ENCODE measurements at places on chromosomes 2 and 18.

- no peak for DNase-seq
These were observed 4.1 kb upstream of the CYS1 start for GRCh38 chr2:10084223-10084865.

GRCh38 chr2:11748018-11748860, 1.8 kb downstream of the LPIN1 start:
- no peak for DNase-seq

DNA sequence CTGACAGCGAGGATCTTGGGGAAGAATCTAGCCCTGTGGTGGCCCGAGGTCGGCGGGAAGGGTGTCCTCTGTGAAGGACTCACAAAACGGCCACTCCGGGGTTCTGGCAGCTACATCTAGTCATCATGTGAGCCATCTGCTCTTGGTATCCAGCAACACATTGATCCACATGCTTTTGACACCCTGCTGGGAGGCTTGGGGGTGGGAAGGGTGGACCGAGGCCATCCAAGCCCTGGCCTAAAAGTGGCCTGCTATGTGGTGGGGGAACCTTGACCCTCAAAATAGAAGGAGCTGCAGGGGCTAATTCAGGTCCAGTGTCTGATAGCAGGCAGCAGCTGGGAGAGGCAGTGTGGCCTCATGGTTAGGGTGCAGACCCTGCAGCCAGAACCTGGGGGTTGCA, 145.7 kb downstream of the CELF4 start:
- no peak for DNase-seq

- no peak for DNase-seq
These were observed 123.2 kb downstream of the EPHA4 start for GRCh38 chr2:221448844-221449390.

DNA sequence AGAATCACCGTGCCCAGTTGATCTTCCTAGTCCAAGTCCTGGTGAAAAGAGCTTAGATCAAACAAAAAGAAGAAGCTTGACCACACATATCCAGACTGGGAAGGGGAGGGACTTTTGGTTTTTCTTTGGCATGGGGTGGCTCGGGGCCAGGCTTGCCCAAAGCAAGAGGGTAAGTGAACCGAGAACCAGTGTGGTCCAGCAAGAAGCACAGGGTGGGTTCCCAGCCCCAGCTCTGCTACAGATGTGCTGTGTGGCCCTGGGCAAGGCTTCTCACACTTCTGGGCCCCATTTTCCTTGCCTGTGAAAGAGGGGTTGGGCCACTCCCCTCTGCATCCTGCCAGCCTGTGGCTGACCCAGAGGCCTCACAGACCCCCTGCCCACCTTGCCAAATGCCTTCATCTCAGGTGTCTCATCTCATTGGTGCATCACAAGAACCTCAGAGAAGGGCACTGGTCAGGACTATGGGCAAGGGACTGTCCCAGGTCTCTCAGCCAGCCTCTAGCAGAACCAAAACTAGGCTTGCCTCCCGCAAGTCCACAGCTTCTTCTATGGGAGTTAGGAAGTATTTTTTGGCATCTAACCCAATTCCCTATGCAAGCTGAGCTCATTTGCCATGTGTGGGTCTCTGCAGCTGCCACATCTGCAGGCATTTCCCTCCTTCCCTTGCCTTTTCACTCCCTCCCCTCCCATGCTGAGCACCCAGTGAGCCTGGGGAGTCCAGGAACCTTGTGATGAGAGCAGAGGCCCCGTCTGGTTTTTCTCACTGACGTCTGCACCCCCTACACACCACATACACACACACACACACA, 6.9 kb downstream of the ATP6V1B1 start:
- no peak for DNase-seq

- no peak for DNase-seq
These were observed 12.0 kb downstream of the SIGLEC15 start for GRCh38 chr18:45837283-45838070.

- DNase-seq, result no peak
These were observed 1169.2 kb upstream of the NXPH2 start for GRCh38 chr2:139949242-139949972.

GRCh38 chr2:187320846-187321245, 127.2 kb downstream of the CALCRL start:
- no peak for DNase-seq

DNA sequence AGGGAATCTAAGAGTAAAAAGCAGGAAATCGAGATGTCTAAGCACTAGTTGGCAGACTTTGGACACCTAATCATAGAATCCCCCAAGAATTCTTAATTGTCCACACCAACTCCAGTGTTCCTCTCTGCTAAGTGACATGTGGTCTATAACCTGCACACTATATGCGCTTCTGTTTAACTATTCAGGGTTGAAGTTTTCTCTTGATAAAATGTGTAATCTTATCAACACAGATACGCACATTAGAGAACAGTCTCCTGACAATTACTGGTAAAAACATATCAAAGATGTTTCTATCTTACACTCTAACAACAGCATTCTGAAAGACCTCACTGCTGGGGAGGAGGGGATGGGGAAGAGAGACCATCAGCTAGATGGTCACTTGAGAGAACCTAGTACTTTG, 3.9 kb downstream of the ABCB11 start:
- no peak for DNase-seq

- DNase-seq, result no peak
These were observed 18.7 kb downstream of the ZFP36L2 start for GRCh38 chr2:43207553-43208300.

GRCh38 chr2:128503399-128504245, 185.0 kb upstream of the HS6ST1 start:
- DNase-seq, result no peak

GRCh38 chr2:239376942-239377531, 23.8 kb downstream of the HDAC4 start:
- DNase-seq, result no peak

DNA sequence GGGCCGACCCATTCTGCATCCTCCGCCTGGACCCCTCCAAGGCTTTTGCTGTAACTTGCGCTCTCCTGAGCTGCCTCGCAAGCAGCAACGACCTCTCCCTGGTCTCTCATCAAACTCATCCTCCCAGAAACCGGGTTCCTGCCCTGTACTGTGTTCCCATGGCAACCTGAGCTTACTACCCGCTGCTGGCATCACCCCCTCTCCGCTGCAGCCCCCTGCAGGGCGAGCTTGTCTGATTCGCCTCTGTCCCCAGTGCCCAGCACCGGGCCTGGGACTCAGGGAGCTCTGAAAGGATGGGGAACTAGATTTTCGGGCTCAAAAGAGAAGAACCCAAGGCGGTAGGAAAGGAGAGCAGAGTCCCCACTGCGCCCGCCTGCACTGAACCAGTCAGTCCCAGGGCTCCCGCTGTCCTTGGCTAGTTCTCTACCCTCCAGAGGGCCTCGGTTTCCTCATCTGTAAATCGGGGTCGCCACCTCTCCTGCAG, 463 bp downstream of the HS1BP3 start:
- peak; percentile 49 for DNase-seq

- no peak for DNase-seq
These were observed 151.0 kb downstream of the TRIB2 start for GRCh38 chr2:12867631-12868287.

DNA sequence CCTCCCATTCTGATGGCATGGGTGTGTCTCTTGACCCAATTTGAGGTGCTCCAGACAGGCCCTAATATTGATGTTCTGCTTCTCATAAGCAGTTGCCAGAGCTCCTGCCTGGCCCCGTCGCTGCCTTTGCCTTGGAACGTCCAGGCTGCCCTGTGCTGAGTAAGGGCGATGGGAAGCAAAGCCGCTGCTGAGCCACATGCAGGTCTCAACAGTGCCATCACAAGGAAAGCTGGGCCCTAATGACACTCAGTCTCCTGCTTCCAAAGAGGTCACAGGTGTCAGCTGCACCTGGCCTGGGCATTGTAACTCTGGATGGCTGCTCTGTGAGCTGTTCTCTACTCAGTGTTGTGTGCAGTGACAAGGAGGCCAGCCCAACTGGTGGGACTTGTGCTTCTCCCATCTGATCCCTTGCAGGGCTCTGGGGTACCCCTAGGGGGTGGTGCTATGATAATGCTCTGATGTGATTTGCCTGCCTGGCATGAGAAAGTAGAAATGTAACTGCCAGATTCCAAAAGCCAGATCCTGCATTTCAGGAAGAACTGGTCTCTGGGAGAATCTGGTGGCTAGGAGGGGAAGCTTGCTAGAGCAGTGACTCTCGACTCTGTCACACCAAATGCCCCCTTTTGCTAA, 8.7 kb downstream of the TTC39C start:
- no peak for DNase-seq

GRCh38 chr2:111618226-111618977, 265.6 kb downstream of the ANAPC1 start:
- DNase-seq, result no peak

GRCh38 chr2:118698564-118698963, 148.9 kb downstream of the EN1 start:
- DNase-seq, result no peak

DNA sequence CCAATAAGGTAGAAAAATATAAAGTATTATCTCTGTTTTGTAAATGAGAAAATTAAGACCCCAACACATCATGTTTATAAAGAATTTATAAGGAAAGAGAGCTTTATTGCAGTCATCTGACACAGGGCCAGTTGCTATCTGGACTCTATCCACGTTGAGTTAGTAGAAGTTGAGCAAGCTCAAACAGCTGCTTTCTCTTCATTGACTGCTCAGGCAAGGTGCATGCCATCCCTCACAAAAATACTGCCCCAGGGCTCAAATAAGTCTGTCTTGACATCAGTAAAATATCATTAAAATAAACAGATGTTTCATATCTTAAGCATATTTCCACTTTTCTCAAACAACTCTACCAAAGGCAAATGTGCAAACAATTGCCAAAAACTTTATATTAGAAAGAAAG, 14.8 kb downstream of the COL5A2 start:
- no peak for DNase-seq

GRCh38 chr2:216044883-216045486, 31.6 kb upstream of the MREG start:
- no peak for DNase-seq

DNA sequence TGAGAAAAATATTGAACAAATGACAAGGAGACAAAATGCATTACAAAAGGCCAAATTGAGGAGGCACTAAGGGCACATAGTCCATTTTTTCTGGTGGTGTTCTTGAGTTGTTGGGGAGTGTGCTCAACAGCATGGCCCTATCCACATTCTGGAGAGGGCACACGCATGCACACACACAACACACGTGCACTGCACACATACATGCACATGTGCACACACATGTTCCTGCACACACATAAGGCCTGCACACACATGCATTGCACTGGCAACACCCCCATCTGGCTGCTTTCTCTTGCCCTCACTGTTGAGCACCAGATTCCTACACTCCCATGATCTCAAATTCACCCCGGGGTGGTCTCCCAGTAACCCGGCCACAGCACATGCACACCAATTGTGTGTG, 659.2 kb upstream of the RAB6C start:
- no peak for DNase-seq

DNA sequence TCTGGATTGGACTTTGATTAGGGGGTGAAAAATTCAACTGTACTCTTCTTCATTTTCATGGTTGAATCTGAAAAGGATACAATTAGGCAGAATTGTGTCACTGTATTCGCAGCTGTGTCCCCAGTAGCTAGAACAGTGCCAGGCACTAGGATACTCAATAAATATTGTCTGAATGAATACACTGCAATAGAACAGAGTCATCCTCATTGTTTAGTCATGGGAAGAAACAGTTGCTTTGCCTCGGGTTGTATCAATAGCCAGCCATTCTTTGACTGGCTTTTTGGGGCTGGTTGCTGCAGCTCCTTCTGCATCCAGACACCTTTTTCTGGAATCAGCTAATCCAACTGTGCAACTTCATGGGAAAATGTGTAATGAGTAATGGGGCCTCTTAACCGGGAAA, 18.1 kb upstream of the DYNC1I2 start:
- DNase-seq, result no peak

DNA sequence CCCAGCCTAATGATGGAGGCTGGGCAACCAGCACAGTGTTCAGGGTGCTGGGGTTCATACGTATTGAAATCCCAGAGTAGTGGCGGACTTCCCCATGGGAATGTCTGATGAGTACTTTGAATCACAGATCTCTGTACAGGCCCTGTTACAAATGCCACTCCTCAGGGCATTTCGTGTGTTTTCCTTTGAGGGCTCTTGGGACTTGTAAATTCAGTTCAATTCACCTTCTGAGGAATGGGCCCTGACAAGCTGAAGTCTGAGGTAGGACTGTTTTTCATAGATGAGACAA, 288 bp upstream of the RDH14 start:
- no peak for DNase-seq

- DNase-seq, result no peak
These were observed 9.4 kb upstream of the GNLY start for GRCh38 chr2:85684806-85685205.

GRCh38 chr2:145287736-145288135, 767.8 kb upstream of the ZEB2 start:
- no peak for DNase-seq

DNA sequence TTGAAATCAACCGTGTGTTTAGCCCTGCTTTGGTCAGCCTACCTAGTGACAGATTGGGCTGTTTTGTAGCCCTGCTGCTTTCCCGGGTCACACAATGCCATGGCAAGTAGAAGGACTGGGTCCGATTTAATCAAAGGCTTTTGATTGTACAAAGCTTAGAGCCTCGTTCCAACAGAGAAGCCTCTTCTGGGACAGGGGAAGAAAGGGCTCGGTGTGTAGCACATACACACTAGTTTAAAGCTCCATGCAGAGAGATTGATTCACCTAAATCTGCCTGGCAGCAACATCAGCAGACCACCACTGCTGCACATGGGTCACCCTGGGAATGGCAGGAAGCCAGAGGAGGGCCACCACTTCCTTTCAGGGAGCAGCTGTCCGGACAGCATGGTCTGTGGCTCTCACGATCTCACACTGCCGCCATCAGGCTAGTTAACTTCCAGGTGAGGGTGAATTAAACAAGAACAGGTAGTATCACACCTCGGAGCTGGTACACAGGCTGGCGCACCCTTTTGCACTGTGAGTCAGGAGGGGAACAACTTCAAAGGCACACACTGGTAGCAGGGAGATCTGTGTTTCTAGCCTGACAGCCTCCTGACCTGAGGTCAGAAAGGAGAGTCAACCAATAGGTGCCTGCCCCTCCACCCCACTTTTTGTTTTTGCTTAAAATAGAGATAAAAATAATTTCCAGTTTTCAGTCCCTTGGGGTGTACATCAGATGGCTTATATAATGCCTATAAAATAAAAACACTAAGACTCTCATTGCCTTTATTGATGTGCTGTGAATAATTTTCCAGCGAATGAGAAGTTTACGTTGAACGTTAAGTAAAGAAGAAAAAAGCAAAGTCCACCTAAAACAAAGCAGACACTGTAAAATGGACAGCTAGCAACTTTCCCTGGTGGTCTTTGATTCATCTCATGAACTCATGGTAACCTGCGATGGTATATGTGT, 108.5 kb downstream of the CDCA7 start:
- no peak for DNase-seq
